Stimulated activated CD8-positive, alpha-beta memory T cell treated with anti-CD3 and anti-CD28 coated beads, Interleukin-2, amount 100 ng/mL, for 48 hours (primary cell): ENCODE measurements at places on chromosomes 13 and 19.

- no peak for DNase-seq
Observed at GRCh38 chr13:22017226-22017625, 346.4 kb downstream of the FGF9 start.

DNA sequence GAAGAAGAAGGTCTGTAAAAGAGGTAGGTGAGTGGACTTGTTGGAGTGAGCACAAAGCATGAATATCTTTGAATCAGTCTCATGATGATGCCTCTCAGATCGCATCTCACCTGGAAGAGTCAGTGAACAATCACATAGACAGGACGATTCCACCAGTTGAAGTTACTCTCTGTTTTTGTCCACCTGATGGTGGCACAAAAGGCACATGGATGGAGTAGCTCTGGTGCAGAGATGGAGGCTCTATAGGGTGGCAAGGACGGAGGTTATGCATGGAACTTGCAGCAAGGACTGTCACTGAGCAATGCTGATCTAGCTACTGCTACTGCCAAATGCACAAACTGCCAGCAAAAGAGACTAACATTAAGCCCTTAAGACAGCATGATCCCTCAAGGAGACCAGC lies 10.3 kb upstream of the MYCBP2 start:
- no peak for DNase-seq

DNA sequence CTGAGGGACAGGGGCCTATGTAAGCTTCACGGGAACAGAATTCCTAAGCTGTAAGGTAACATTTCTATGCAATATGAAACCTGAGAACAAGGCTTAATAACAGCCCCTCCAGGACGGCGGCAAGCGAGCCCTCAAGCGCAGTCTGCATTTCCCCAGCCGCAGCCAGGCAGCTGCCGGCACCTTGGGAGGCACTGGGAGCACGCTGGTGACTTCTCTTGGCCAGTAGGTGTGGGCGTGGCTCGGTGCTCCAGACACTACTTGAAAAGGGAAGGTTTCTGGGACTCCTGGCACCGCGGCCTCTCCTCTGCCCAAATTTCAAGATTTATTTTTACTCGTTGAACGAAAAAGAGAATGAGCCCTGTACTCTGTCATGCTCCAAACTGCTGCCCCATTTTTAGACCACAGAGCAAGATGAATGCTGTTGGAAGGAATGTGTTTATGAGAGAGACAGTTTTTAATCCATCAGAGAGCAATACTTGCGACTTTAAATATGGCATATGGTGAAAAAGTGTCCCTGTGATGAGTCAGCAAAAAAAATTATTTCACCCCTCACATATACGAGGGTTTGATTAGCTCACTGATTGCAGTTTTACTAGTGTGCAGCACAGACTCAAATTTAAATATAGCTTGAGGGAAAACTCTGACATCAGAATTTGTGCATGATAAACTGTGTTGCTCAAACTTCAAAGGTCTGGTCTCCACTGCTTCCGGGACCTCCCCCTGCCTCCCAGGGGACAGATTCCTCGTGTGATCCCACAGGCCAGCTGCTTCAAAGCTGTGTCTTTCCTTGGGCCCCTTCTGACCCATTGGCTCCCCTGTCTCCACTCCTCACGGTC lies 81.2 kb downstream of the COL4A2 start:
- DNase-seq, result no peak

- no peak for DNase-seq
Observed at GRCh38 chr13:29937841-29938240, 87.4 kb upstream of the UBL3 start.

- no peak for DNase-seq
Observed at GRCh38 chr19:35730326-35730725, 11.9 kb downstream of the IGFLR1 start.

GRCh38 chr19:18282021-18282787 lies 782 bp upstream of the JUND start:
- DNase-seq, result no peak
